SHP77 treated with DMSO at 0.1 percent for 48 hours (cell line): ENCODE measurements at places on chromosomes 16 and 17.
A peak's percentile ranks its signal among the peaks of the same experiment; 100 is the strongest.

DNA sequence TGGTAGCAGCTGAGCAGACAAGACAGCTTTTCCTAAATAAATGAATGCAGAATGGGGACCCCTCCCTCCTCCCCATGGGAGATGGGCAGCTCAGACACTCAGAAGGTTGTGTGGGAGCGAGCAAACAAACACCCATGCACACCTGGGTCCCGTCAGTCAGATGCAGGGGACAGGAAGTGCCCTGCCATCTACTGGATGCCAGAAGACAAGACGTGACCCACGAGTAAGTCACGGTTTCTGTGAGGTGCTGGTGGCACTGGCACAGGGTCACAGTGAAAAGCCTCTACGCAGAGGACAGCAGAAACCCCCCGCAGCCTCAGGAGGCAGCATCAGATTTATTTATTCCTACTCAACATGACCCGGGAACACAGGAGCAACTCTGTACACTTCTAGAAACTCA lies 8.4 kb downstream of the HBQ1 start:
- DNase-seq, result no peak

GRCh38 chr17:2459917-2460271 lies 51.8 kb downstream of the METTL16 start:
- no peak for DNase-seq

GRCh38 chr16:55257966-55258613 lies 65.9 kb upstream of the IRX6 start:
- no peak for DNase-seq

DNA sequence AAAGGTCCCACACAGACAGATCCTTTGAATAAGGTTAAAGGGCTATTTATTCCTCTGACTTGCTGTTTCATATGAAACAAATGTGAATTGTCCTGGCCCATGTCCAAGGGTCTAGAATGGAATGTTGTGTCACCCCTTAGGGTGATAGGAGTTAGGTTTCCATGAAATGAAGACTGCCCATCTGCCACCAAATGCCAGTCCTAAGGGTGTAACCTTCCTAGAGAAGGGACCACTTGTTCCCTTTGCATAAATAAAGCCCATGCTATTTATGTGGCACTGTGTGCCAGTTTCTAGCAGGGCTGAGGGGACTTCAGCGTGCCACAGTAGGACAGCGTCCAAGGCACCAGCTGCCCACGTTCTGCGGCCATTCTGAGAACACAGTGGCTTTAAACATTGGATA lies 171.3 kb downstream of the ABCA8 start:
- DNase-seq, result no peak

- DNase-seq, result no peak
Measured at GRCh38 chr16:76681296-76681695, 404.1 kb downstream of the CNTNAP4 start.

GRCh38 chr16:51210087-51210486 lies 59.0 kb upstream of the SALL1 start:
- DNase-seq, result no peak

- no peak for DNase-seq
Measured at GRCh38 chr17:63931981-63932561, at the start of gene CD79B. CD79B (minus strand) TSS chr17:63932331; CDS start chr17:63932261, 70 bp downstream.

- DNase-seq, result no peak
Measured at GRCh38 chr16:14378689-14379467, 251.2 kb downstream of the PARN start.

DNA sequence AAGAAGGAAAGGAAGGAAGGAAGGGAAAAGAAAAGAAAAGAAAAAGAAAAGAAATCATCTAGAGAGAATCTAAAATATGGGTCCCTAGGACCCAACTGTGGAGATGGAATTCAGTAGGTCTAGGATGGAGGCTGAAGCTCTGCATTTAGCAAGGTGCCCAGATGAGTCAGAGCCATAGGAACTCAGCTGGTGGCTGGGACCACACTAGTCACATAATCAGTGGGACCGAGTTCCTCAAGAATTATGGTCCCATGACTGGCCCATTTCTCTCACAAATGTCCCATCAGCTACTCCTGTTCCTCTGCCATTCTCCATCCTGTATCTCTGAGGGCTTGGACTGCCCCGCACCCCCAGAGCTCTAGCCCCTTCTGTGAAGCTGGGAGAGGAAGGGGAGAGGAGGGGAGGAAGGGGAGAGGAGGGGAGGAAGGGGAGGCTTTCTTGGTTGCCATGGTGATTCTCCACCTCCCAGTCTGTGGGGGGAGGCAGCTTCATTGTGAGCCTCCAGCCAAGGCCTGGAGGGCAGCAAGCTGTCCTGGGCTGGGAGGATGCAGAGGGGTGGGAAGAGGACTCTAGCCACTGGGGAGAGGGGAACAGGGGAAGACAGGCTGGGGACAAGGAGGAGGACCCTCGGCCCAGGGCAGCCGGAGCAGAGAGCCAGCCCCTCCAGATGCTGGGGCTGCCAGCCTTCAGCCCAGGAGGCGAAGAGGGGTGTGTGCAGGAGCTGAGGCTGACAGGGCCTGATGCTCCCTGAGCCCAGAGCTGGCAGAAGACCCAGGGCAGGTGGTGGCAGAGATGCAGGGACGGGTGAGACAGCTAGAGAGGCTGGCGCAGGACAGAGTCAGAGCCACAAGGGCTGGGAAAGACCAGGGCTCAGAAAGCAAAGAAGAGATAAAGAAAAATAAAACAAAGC lies 37.8 kb upstream of the LHX1 start:
- no peak for DNase-seq

GRCh38 chr16:30934827-30935557 lies 11.6 kb downstream of the FBXL19 start:
- DNase-seq, result peak; percentile 66
